Left renal cortex interstitium (tissue), 4 donors: ENCODE measurements at places on chromosomes 4 and X.

GRCh38 chr4:38884254-38884653 lies 16.6 kb downstream of the FAM114A1 start:
- no peak for DNase-seq

- no peak for DNase-seq
Observed at GRCh38 chrX:100274916-100275315, 135.2 kb downstream of the PCDH19 start.

- no peak for DNase-seq
Observed at GRCh38 chr4:26150948-26151347, 169.9 kb upstream of the RBPJ start.

DNA sequence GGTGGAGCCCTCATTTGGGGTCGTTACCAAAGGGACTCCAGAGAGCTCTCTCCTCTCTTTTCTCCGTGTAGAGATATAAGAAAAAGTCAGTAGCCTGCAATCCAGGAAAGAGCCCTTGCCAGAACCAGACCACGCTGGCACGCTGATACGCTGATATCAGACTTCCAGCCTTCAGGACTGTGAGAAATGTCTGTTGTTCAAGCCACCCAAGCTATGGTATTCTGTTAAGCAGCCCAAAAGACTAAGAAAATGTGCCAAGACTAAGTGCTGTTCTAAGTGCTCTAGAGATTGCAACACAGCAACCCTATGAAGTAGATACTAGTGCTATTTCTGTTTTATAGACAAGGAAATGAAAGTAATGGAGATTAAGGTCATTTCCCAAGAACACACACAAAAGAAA lies 205.7 kb downstream of the CAMK2D start:
- DNase-seq, result no peak

GRCh38 chrX:133926809-133927208 lies 58.6 kb downstream of the GPC3 start:
- DNase-seq, result no peak

DNA sequence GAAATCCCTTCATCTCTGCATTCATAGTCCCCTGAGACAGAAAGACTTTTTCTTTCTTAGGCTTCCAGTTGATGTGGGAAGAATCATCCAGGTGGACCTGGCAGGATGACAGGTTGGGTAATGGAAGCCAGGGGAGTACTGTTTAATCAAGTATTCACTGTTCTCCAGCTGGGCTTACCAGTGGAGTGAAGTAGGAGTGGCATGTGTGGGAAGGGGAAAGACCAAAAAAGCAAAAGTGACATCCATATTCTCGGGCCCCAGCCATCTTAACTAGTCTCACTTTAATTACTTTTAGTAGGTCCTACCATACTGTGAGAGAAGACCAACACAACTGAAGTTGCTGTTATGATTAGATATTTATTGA lies 18.5 kb downstream of the VSIG4 start:
- DNase-seq, result no peak

- no peak for DNase-seq
Observed at GRCh38 chr4:117156806-117157205, 71.4 kb upstream of the TRAM1L1 start.

GRCh38 chr4:158996669-158997074 lies 106.2 kb upstream of the RAPGEF2 start:
- DNase-seq, result no peak

- DNase-seq, result no peak
Observed at GRCh38 chr4:133624744-133625143, 475.6 kb downstream of the PCDH10 start.

DNA sequence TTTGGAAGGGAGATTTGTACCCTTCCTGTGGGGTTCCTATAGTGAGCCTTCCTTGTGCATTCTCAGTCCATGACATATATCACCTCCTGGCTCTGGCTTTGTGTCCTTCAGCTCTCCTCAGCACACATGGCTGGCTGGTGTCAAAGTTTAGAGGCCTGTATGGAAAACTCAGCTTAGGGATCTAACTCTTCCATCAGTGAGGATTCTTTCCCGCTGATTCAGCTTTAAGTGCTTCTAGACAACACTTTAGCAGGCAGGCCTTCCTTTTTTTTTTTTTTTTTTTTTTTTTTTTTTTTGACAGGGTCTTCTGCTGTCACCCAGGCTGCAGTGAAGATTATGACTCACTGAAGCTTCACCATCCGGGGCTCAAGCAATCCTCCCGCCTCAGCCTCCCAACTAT lies 84.2 kb downstream of the NPNT start:
- DNase-seq, result no peak

DNA sequence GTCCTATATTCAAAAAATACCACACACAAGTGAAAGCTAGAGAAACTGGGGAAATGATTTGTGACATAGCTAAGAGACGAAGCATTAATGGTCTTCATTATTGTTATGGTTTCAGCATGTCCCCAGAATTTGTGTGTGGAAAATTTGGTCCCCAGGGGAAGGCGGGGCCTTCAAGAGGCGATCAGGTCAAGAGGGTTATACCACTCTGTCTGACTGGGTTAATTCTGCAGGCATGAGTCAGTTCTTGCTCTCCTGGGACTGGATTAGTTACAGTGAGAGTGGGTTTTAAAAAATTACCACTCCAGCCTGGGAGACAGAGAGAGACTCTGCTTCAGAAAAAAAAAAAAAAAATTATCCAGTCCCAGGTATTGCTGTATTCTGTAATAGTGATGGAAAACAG lies 2.1 kb upstream of the MTNR1A start:
- no peak for DNase-seq

GRCh38 chr4:160825644-160826338 lies 1338.0 kb downstream of the FSTL5 start:
- DNase-seq, result no peak

DNA sequence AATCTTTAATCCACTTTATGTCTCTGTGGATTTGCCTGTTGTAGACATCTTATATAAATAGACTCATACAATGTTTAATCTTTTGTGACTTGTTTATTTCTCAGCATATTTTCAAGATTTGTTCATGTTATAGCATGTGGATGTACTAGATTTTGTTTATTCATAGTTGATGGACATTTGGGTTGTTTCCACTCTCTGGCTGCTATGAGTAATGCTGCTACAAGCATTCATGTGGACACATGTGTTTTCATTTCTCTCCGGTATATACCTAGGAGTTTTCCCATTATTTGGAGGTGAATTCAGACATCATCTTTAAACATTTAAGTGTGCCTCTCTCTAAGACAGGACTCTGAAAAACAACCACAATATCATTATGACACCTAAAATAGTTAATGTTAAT lies 2.3 kb downstream of the IKBKG start:
- DNase-seq, result no peak

DNA sequence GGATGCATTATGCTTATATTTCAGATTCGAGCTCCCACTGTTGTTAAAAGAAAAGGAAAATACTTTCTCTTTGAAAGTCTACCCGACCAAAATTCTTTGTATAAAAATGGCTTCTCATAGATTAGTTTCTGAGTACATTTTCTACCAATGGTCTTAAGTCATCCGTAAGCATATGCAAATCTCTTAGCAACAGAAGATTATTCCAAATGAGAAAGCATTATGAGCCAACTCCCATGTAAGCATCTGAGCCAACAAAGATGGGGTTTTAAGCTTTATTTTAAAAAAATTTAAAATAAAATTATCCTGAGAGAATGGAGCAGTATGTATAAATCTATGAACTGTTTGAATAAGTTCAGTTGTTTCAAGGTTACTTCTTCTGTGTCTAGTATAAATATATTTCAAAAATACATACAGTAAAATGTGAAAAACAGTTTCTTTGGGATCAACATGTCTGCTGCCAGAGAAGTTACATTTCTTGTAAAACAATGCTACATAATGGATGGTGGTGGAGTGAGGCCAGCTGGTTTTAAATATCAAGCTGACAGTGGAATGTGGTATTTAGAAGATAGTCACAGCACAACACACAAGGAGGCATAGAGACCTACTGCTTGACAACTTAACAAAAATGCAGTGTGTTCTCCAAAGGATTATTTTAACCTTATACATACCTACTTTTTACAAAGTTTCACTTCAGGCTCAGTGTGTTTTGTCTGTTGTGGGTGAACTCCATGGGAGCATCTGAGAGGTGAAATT lies 199.5 kb upstream of the DIPK2B start:
- no peak for DNase-seq

GRCh38 chrX:149114874-149115273 lies 390.2 kb downstream of the IDS start:
- no peak for DNase-seq

GRCh38 chr4:2352171-2352570 lies 66.3 kb downstream of the ZFYVE28 start:
- no peak for DNase-seq

DNA sequence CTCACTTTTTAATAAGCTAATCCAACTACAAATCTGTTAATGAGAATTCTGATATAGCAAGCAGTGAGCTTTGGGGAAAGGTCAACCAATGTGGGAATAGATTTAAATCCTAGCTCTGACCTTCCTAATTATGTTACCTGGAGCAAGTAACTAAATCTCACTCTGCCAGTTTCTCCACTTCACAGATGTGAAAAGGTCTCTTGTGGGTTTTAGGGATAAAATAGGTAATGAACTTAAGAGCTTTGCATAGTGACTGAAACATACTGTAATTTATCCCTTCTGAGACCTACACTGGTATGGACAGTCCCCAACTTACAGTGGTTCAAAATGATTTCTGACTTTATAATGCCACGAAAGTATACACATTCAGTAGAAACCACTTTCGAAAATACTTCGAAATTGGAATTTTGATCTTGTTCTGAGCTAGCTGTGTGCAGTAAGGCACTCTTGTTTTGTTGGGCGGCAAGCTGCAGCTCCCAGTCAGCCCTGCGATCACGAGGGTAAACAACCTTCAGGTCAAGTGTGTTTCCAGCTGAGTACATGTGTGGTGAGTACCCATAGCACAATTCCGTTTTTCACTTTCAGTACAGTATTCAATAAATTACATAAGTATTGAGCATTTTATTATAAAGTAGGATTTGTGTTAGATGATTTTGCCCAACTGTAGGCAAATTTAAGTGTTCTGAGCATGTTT lies 93.7 kb downstream of the ADGRL3 start:
- DNase-seq, result no peak

GRCh38 chr4:124275-125081 lies at the start of gene ZNF718:
ZNF718 (plus strand) TSS chr4:124501; CDS start chr4:124671, 170 bp downstream.
- DNase-seq, result peak; percentile 88

- no peak for DNase-seq
Observed at GRCh38 chr4:104906276-104906675, 240.4 kb upstream of the TET2 start.

DNA sequence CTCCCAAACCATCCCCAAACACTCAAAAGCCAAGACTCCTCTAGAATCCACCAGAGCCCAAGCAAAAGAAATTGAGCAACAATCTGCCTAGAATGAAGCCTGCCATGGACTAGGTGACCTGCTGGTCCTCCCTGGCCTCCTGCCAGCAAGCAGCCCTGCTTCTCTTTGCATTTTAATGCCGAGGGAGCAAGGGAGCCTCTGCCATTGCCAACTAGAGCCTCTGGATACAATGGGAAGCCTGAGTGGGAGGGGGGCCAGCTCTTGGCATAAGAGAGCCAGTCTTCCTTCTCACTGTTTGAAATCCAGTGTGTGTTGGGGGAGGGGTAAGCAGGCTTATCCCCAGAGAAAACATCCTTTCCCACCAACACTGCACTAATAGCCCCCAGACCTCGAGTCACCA lies 1.5 kb upstream of the GDPD2 start:
- DNase-seq, result no peak

DNA sequence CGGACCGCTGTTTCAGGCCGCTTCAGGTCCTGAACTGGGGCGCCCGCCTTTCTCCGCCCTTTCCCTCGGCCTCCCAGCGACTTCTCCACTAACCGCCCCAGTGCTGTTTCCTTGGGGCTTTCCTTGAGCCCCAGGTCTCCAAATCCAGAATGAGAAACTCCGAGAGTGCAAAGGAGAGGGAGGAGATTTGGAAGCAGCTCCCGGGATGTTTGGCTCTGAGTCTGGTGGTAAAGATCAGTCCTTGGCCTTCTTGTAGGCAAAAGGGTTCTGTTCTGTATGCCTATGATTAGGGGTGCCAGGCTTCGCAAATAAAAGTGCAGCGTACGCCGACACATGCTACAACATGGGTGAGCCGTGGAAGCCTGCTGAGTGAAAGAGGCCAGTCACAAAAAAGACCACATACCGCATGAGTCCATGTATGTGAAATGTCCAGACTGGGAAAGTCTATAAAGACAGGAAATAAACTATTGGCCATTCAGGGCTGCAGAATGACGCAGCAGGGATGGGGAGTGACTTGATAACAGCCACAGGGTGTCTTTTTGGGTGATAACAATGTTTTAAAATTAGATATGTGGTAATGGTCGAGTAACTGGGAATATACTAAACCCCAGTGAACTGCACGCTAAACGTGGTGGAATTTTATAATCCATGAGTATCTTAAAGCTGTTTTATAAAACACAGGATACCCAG lies 99.8 kb downstream of the TRAPPC11 start:
- DNase-seq, result no peak

- DNase-seq, result no peak
Observed at GRCh38 chr4:174278467-174278866, 5.0 kb downstream of the FBXO8 start.

- no peak for DNase-seq
Observed at GRCh38 chr4:151666501-151666900, 94.3 kb downstream of the GATB start.

DNA sequence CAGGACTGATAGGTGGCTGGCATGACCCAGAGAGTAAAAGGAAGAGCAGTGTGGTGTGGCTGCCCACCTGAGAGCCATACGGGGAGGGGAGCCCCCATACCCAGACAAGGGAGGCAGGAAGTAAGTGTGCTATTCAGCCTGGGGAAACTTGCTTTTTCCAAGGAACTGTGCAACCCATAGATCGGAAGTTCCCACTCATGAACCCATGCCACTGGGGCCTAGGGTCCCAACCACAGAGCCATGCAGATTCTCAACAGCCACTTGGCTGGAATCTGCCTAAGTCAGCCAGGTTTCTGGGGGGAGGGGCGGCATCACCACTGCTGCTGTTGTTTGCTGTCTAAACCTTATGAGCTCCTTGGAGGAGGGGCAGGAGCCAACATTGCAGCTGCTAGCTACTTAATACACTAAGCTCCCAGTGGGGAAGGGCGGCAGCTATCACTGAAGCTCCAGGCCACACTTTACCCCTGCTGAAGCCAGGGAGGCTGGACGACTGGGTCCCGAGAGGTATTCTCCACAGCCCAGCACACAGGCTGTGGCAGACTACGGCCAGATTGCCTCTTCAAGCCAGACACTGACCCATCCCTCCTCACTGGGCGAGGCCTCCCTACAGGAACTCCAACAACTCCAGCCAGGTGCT lies 410.4 kb downstream of the INPP4B start:
- no peak for DNase-seq

DNA sequence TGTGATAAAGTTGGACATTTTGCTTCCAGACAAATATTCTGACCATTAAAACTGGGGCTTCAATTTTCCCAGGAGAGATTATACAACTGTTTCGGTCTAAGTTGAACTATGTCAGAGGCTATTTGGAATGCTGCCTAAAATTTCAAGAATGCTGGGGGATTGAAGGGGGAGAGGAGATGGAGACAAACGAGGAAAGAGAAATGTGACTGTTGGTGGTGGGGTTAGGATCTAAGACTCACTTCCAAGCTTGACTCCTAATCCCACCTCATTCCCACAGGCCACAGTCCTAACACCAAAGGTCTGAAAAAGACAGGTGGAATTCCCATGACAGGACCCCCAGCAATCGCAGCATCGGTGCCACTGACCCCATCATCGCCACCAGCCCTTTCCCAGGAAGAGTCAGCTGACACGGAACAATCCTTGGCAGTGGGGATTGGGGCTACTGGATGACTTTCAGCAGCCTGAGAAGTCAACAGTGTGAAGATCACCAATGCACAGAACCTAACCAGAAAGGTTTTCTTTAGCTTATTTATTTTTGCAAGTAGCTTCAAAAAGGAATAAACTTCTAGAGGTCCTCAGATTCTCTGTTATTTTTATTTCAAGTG lies 74.0 kb upstream of the PRSS48 start:
- DNase-seq, result no peak
